MCF 10A (cell line): ENCODE measurements at places on chromosomes 5 and 9.

DNA sequence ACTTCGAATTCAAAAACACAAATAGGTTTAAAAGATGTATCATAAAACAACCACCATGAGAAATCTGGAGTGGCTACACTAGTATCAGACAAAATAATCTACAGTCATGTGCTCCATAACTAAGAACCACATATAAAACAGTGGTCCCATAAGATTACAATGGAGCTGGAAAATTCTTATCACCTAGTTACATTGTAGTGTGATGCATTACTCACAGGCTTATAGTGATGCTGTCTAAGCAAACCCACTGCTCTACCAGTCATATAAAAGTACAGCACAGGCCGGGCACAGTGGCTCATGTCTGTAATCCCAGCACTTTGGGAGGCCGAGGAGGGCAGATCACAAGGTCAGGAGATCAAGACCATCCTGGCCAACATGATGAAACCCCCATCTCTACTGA lies 160.1 kb downstream of the ROR2 start:
- DNase-seq, result no peak

- no peak for DNase-seq
Measured at GRCh38 chr5:53039855-53040254, 50.7 kb downstream of the ITGA2 start.

- no peak for DNase-seq
Measured at GRCh38 chr9:4663956-4664355, 1.9 kb downstream of the PLPP6 start.

GRCh38 chr5:133595465-133595864 lies 16.9 kb downstream of the FSTL4 start:
- no peak for DNase-seq

- peak; percentile 2 for DNase-seq
Measured at GRCh38 chr9:93761822-93762221, 185.4 kb downstream of the PHF2 start.

DNA sequence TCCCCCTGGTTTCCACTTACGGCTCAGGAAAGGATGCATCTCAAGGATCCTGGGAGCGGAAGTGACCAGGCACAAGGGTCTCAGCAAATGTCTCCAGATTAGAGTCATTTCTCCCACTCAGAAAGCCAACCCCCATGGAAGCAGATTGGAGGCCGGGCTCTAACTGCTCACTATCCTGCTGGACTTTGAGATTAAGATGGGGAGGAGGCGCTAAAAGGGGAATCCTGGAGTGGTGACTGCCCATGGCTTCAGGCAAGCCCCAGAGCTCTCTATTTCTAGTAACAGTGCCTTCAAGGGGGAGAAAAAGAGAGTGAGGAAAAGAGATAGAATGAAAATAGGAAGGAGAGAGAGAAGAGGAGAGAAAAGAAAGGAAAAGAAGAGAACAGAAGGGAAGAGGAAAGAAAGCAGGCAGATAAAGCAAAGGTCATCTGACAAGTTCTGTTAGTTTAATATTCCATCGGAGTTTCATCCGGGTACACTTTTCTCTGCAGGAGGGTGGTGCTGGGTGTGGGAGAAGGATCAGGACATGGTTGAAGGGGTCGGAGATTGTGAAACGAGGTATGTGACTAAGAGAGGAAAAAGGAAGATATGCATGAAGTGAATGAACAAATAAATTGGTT lies at the start of gene AGXT2:
Gene AGXT2, minus strand, starts transcription at position 165 of the 620 bp plus-strand sequence. Its CDS starts 57 bp downstream, at position 108.
- DNase-seq, result no peak

GRCh38 chr5:140631831-140632365 lies 1.1 kb downstream of the CD14 start:
- no peak for DNase-seq

DNA sequence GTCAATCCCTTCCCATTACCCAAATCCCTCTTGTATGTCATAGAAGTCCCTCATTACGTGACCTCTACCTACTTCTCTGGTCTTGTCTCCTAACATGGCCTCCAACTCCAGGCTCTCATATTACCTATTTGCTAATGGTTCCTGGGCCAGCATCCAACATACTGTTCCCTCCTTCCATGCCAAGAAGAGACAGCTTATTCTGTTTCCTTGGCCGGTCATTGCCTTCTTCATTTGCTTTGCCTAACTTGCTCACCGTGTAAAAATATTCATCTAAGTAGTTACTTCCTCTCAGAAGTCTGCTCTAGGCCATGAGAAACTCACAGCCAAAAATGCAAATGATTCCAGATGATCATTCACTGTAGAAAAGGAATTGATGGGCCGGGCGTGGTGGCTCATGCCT lies 8.9 kb upstream of the IL6ST start:
- DNase-seq, result peak; percentile 31

DNA sequence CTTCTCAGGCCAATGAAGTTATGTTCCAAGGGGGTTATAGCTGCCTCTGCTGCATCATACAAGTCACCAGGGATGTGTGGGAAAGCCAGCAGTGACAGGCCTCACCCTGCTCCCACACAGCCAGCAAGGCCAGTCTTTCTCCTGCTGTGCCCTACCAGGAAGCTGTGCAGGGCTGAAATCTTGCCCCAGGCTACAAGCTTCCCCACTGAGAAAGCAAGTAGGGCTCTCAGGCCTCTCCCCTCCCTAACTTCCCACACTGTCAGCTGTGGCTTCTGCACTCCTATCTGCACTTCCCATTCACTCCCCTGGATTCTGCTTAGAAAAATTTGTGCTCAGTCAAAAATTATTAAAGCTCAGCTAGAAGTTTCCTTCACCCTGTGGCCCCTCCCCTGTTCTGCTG lies 611.2 kb upstream of the ZNF608 start:
- DNase-seq, result peak; percentile 34
